ENCODE measurements at places on chromosomes 5 and 9.

DNA sequence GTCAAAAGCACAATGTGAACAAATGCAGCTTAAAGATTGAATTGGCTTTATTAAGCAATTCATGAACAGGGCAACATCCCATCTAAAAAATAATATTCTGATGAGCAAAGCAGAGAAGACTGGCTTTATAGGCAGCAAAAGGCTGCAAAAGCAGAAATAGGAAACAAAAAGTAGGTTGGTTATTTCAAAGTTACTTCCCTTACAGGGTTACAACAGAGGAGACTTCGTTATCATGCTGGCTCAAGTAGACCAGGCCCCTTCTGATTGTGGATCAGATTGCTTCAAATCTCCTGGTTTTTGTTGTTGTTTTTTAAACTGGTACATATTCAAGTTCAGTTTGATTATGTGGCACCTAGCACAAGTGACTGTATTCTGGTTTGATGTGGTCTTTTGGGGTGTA lies 73.1 kb downstream of the MAN2A1 start:
- no peak for DNase-seq

DNA sequence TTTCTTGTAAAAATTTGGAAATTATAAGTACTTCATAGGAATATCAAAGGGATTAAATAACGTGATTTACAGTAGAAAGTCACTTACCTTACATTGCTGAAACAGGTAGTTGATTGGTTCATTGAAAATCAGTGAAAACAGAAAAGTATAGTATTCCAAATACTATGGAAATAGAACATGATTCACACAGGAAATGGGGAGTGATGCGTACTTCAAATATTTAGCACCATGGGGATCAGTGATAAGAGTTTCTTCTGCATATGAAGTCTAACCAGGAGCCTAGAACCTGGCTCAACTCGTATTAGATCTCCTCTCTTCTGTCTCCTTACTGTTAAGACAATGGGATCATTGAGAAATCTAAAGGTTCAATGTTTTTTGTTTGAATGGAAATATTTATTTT lies 133.3 kb downstream of the FAM174A start:
- DNase-seq: no peak

GRCh38 chr9:132481053-132481849 lies 71.2 kb downstream of the CFAP77 start:
- no peak for DNase-seq

DNA sequence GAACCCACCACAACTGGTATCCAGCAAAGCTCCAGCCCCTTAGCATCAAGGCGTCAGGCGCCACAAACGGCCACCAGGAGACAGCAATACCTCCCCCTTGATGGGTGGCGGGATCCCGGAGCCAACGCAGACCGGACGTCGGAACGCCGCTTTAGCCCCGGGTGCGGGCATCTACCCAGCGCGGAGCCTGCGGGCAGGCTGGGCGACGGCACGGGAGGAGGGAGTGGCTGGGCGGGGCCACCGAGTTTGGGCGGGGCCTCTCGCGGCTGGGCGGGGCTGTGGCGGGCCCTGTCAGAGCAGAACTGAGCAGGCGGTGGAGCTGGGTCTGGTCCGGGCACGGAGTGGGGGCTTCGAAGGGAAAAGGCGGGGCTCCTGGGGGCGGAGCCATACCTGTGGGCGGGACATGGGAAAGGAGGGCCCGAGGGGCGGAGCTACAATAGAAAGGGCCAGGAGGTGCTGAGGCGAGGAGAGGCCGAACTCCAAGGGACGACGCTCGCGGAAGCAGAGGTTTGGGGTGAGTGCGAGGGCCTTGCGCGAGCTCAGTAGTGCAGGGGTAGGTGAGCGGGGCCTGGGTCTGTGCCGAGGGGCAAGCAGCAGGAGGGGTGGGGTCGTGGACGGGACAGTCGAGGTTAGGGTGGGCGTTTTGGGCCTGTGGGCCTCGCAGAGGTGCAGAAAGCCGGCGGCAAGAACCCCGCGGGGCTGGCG lies 40.2 kb upstream of the GARNL3 start:
- peak; percentile 82 for DNase-seq

GRCh38 chr5:176561259-176561658 lies 12.1 kb downstream of the CDHR2 start:
- no peak for DNase-seq

- no peak for DNase-seq
These were observed 386.7 kb downstream of the KDM4C start for GRCh38 chr9:7144265-7145046.

DNA sequence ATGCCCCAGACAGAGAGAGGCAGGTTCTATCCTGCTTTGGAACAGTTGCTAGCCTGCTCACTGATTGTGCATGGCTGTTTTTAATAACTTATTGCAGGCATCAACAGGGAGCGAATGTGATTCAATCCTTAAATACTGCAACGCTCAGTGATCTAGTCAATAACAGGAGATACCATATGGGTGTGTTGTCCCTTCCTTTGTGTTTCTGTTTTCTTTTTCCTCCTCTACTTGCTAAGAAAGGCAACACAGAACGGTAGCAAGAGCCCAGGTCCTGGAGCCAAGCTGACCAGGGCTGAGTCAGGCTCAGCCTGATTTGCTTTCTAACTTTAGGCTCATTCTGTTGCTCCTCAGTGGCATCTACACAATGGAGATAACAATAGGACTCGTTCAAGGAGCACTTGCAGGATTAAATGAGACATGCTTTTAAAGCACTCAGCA lies 98.6 kb upstream of the EQTN start:
- DNase-seq: no peak

GRCh38 chr5:35166043-35166442 lies 64.2 kb downstream of the PRLR start:
- DNase-seq: no peak
